Stimulated activated CD8-positive, alpha-beta memory T cell treated with anti-CD3 and anti-CD28 coated beads, Interleukin-7, amount 100 ng/mL, for 1 hour (primary cell): ENCODE measurements at places on chromosomes 5 and 9.

DNA sequence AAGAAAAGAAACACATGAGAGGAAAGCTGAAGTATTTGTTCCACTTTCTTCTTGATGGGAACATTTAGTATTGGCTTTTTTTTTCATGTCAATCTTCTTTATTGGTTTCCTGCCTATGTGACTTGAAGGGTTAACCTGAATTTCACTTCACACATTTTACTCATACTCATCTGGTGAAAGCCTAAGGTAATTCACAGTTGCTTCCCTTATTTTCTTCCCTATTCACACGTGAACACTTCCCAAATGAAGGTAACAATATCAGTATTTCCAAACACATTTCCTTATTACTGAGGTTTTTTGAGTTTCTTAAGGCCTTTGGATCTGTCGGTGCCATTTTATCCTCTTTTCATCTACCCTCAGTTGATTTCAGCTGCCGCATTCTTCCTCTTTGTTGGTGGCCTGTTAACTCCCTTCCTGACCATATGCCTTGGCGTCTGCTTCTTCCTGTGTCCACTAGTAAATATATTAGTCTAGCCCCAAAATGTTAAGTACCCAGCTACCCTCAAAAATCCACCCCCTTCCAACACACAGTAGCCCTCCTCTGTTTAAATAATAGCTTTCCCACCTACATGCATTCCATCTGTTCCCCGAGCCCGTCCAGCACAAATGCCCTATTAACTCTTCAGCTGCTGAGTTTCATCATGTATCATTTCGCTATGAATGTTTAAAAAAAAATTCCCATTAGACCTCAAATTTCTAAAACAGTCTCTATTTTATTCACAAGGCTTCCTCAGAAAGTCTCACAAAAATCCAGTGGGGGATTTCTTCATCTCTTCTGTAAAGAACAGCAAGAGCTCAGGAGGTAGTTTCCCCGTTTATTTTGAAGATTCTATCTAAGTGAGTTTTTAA is 97.3 kb downstream of the USP20 start:
- DNase-seq = no peak

- no peak for DNase-seq
Measured at GRCh38 chr9:86795047-86795442, 152.3 kb downstream of the GAS1 start.

DNA sequence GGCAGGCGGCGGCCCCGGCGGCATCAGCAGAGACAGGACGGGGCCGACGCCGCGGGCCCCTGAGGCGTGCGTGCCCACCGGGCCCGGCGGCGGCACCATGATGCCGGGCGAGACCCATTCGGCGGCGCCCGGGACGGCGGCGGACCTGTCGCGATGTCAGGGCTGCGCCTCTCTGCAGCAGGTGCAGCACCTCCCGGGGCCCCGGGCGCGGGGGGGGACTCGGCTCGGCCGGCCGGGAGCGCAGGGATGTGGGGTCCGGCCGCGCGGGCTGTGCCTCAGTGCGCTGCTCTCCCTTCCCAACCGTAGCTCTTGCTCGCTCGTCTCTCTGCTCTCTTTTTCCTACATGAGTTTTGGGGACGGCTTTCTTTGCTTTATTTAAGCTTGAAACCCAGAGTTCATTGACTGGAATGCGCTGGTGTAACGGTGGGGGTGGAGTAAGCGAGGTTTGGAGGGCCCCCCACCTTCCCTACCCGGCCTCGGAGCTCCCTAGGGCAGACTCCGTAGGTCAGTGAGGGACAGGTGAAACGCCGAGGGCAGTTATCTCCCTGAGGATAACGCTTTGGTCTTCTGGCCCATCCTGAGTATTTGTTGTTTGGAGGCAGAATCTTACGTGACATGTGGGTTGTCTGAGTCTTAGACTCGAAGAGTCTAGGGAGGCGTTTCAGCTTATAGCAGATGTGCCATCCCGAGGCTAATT is 490 bp downstream of the ICE1 start:
- DNase-seq = no peak

DNA sequence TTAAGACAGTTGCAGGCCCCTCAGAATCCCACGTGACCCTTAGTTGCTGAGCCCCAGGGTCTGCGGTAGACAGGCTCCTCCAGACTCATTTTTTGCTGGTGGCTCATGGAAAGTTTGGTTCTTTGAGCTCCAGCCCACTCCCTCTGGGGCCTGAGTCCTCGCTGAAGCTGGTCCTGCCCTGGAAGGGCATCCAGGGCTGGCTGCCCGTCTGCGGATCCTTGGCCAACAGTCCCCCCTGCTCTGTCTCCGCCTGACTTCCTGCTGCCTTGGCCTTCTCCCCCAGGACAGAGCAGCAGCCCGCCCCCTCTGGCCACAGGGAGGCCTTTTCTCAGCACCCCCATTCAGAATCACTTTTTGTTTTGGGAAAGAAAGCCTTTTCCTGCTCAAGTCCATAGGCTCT is 24.4 kb downstream of the SLC6A7 start:
- DNase-seq = no peak

DNA sequence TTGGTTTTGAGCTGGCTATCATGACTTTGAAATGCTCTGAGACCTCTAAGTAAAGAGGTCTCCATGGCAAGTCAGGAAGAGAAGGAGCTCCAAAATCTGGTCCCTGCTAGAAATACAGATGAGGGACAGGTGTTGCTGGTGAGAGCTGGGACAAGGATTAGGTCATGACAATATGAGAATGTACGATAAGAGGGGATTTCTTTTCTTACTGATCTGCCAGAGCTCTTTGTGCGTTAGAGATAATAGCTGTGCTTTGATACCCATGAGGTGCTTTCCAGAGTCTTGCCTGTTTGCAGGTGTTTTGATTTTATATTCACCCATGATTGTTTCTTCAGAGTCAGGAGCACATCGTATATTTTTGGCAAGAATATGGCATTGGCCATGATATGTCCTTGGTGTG is 56.5 kb downstream of the ANKRD33B start:
- no peak for DNase-seq

DNA sequence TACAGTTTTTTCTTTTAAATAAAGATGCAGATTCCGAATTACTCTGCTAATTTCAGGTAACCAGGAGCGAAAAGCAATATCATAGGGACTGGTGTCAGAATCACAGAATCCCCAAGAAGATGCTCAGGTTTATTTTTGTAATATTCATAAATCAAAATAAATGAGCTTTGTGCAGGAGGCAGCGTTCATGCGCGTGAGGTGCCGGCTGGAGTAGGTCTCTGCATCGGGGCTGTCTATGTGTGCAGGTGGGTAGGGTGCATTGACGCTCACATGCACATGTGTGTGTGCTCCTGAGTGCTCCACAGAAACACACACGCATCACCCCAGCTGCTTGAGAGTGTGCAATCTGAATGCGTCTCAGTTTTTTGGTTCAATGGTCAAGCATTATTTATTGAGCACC is 226.4 kb downstream of the PBX3 start:
- no peak for DNase-seq

GRCh38 chr5:16612007-16612406 is 4.8 kb downstream of the RETREG1 start:
- no peak for DNase-seq

DNA sequence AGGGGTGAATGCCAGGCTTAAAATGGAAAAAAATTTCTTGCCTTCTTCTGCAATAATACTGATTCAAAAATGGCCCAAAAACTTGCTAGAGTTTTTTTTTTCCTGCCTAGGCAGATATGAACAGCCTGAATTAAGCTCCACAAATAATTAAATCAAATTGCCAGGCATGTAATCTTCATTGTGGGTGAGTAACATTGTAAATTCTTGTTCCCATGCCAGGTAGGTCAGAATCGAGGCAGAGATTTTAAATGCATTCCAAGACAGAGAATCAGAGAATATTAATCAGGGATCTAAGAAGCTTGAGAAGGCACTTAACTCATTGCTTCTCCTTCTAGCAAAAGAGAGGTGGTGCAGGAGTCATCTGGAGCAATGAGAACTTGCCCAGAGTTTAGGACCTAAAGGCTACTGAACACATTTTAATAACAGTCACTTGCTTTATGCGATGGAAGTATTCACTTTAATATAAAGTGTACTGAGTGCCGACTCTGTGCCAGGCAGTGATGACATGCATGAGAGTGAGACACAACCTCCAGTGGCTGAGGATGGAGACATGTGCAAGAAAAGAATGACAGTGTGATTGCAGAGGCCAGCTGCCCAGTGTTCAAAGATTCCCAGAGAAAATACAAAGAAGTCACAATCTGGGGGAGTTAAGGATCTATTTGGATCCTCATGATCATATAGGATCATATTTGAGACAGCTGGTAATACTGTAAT is 102.3 kb downstream of the APBA1 start:
- DNase-seq = no peak
